ENCODE measurements at places on chromosomes 3 and 15. TPM values are rescaled to one million over a fixed set of nuclear protein-coding genes. Genes with fewer than 3 reads are reported as not detected.

ZNF860 gene
- total RNA-seq: 0.61 TPM

ZKSCAN7 gene
- total RNA-seq: 0.97 TPM

SLC12A6 gene
- 14.3 TPM for total RNA-seq

GOLGA8J gene
- not detected for total RNA-seq

FAM3D gene
- under 0.01 TPM for total RNA-seq

MOBP gene
- not detected for total RNA-seq

DPH6 gene
- total RNA-seq: 7.1 TPM

NCBP2 gene
- total RNA-seq: 90.6 TPM

FYTTD1 gene
- total RNA-seq: 47.3 TPM

LRRFIP2 gene
- total RNA-seq: 42.6 TPM

C3orf20 gene
- not detected for total RNA-seq

HRG gene
- not detected for total RNA-seq
